ENCODE measurements at places on chromosomes 4 and X. TPM values are rescaled to one million over a fixed set of nuclear protein-coding genes. Genes with fewer than 3 reads are reported as not detected.

DNA sequence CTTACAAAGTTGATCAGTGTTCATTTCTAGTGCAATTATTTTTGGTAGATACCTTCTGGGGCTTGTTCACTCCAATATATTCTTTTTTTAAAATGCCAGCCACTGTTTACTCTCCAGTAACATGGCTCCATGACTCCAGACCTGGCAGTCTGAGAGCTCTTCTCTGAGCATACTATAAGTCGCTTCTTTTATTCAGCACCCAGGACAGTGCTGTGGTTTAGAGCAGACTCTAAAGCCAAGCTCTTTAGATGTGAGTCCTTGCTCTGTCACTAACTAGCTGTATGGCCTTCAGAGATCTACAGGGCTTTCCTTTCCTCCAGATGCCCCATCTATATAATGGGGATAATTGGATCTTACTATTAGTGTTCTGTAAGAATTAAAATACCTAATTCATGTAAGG is 200.2 kb upstream of the FAM241A start:
- no peak for DNase-seq

GRCh38 chrX:149453030-149453429 is 52.1 kb downstream of the IDS start:
- no peak for DNase-seq

NEIL3 gene
- total RNA-seq, result 18.3 TPM

GLRB gene
- total RNA-seq, result not detected

GRCh38 chrX:74338852-74339251 is 34.9 kb downstream of the ZCCHC13 start:
- no peak for DNase-seq

DNA sequence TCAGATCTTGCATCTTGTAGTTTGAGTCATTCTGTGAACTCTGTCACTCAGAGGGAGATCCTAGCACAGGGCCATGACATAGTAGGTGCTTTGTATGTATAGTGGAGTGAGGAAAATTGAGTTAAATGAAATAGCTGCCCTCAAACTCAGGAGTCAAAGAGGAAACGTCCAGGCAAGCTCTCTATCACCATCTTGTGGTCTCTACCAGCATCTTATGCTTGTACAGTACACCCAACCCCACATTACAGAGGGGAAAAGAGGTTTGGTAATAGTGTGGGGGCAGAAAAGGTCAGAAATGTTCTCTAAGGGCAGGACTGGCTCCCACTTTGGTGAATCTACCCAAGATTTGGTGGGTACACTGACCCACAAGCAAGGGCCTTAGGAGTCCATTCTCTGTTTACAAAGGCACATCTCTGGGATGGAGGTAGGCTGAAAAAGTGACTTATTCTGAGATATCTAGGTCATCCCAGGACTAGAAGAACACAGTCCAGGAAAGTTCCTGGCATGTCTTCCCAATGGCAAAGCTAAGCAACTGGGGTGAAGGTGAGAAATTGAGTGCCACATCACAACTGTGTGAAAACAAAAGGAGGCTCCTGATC is 131.8 kb downstream of the OR13H1 start:
- no peak for DNase-seq

- no peak for DNase-seq
Measured at GRCh38 chr4:182903013-182903412, 14.2 kb downstream of the DCTD start.

- DNase-seq, result no peak
Measured at GRCh38 chr4:3572363-3572762, 40.1 kb upstream of the LRPAP1 start.

YIPF7 gene
- total RNA-seq, result not detected

DNA sequence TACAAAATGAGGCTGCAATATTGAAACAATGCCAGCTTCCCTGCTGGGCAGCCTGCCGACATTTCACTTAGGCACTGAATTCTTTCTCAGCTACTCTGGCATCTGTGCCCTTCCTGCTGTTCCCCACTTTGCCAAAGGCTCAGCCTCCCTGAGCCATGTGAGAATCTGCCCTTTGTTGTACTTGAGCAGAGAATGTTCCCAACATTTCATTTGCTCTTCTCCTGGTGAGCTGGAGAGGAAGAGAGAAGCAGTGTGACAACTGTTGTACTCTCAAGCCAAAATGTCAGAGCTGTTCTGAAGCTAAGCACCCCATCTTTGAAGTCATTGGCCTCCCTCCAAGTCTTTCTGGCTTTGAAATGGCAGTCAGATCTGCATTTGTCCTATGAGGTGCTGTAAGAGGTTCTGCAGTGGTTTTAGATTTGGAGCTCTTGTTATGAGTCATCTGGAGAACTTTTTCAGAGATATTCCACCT is 32.5 kb downstream of the LANCL3 start:
- DNase-seq, result no peak

DNA sequence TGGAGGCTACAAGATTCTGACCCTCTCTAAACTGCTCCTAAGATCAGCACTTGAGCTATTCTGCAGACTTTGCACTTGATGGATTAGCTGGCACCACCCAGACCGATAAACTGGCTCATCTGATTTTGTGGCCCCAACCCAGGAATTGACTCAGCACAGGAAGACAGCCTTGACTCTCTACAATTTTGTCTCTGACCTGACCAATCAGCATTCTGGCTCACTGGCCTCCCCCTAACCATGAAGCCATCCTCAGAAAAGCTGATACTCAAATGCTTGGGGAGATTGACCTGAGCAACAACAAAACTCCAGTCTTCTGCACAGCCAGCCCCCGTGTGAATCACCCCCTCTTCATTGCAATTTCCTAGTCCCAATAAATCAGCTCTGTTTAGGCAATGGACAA is 195.4 kb upstream of the PPP1R2C start:
- peak; percentile 11 for DNase-seq

IBSP gene
- total RNA-seq, result not detected

DCHS2 gene
- not detected for total RNA-seq

DNA sequence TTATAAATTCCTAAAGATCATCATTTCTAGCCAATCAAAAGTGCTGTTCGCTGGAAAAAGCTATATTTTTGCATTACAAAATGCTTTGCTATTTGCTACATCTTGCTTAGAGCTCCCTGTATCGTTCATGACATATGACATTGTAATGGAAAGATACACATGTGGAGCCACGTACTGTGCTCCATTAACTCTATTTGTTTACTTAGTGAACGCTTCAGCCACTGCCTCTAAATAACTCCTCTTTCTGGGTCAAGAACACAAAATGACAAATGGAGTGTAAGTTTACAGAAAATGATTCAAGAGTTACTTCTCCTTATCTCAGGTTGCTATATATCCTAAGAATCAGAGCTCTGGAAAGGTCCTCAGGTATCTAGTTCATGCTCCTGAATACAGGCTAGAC is 329.1 kb upstream of the SMIM31 start:
- DNase-seq, result no peak

LINC00632 gene
- 1.6 TPM for total RNA-seq

DNA sequence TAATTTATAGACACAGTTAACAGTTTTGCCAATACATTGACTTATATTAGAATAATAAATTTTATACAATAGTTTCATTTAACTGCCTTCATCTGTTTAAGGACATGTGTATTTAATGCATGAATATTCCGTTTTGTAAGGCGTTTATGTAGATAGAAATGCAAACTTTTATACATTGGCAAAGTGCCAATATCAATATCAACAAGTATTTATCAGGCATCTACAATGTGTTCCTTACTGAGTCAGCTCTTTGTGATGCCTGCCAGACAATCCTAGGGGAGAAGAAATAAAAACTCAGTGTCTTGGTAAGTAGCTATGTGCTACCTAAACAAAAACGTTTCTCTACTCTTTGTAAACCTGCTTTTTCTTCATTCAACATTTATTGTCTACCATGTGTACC is 1142.2 kb downstream of the C4orf33 start:
- DNase-seq, result no peak

KLHL4 gene
- total RNA-seq, result 0.10 TPM

SHROOM2 gene
- not detected for total RNA-seq

DNA sequence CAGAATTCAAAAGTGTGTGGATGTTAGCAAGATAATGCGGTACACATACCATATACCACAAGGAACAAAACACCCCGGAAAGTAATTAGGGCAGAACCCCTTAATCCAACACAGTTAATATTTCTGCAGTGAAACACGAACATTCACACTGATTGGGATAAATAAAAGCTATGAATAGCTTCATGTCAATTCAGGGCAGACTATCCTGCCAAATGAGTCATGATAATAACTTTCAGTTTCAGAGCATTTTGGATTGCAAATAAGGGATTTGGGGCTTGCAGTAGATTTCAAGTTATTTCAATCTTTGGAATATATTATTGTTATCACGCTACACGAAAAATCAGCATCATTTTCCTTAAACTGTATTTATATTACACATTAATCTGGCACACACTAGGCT is 24.3 kb downstream of the IRF2 start:
- no peak for DNase-seq

DNA sequence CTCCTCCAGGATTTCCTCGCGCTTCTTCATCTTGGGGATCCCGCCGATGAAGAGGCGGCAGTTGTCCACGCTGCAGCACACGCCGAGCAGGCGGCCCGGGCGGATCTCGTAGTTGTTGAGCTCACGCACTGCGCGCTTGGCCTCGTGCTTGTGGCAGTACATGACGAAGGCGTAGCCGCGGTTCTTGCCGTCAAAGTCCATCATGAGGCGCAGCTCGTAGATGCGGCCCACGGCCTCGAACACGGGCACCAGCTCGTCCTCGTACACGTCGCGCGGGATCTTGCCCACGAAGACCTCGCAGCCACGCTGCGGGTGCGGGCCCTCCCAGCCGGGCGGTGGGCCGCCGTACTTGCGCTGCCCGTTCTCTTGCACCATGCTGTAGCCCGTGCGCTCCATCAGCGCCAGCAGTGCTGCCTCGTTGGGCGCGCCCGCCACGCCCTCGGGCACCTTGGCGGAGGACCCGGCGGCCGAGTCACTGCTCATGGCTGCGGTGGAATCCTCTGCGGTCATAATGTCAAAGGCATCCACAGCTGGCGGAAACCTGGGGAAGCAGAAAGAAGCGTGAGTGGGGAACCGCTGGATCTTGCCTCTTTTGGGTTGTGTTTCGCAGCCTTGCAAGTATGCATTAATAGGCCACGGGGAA is 103.4 kb downstream of the CHRNA9 start:
- DNase-seq, result no peak

DNA sequence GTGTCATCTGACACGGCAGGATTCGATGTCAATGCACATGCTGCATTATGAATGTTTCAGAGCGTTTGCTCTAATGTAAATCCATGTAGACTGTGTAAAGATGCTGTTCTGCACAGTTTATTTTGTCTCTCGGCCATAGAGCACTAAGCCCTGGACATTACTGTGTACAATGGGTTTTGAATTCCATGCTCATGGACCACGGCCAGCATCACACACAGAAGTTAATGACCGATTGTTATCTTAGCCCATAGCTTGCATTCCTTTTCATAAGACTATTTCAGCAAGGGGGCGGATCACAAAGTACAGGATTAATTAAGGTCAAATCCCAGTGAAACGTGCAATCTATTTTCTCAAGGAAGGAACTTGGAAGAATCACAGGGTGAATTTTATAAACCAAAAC is 286.1 kb upstream of the TENM3 start:
- no peak for DNase-seq
